ENCODE measurements at places on chromosomes 3 and 15. TPM values are rescaled to one million over a fixed set of nuclear protein-coding genes. Genes with fewer than 3 reads are reported as not detected.

DNA sequence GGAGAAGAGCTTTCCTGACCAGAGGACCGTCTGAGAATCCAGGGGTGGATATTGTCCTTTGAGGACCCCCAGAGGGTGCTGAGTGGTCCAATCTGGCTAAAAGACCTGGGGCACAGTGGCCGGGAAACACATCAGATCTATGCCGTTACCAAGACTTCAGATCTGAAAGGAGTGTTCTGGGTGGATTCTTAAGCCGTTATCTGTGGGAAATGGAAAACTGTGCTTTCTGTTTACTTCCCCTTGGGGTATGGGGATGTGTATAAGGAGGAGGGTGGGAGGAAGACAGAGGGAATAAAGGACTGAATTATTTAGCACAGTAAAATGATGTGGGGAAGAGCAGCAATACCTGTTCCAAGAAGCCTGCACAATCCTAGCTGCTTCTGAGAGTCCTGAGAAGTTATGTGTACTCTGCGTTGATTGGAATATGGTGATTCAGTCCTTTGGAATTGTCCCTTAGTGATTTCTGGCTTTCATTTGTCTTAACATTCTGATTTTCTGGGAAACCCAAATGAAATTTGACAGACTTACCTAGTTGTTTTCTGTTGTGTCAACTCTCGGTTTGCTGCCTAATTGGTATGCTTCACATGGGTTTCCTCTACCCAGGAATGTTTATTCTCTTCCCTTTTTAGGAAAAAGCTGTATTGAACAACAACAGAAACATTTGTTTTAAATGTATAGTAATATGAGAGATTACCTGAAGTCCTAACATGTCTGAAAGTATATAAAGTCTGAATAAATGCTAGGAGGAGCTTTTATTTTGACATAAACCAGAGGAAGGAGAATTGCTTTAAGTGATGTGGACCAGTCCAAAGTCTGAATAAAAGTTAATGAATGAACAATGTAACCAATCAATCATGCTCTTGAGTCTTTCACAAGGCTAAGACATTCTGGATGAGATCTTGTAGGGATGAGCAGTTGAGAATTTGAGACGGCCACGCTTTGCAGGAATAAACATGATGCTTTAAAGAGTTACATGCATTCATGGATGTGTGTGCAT, 427.1 kb upstream of the C2CD4B start:
- no peak overlapping the region for H3K27ac ChIP-seq
- H3K36me3 ChIP-seq, result no peaks in the 10 kb centered on the region
- H3K27me3 ChIP-seq, result no peaks in the 10 kb centered on the region
- no peaks in the 10 kb centered on the region for H3K4me1 ChIP-seq
- DNase-seq, result no peak

The ZBTB47 gene
- total RNA-seq, result 1.6 TPM

GRCh38 chr3:53160660-53161449, at the start of gene PRKCD:
PRKCD (plus strand) TSS chr3:53161209; CDS start chr3:53178423, 17,214 bp downstream.
- no peaks in the 10 kb centered on the region for H3K27me3 ChIP-seq
- H3K4me1 ChIP-seq, result peaks cover 22% of the 10 kb centered on the region
- H3K27ac ChIP-seq, result peak within 1 kb of the TSS; percentile 77
- peak within 1 kb of the TSS; percentile 68 for H3K4me3 ChIP-seq
- peaks cover 4% of the 10 kb centered on the region for H3K36me3 ChIP-seq

The MEGF11 gene
- total RNA-seq, result not detected

DNA sequence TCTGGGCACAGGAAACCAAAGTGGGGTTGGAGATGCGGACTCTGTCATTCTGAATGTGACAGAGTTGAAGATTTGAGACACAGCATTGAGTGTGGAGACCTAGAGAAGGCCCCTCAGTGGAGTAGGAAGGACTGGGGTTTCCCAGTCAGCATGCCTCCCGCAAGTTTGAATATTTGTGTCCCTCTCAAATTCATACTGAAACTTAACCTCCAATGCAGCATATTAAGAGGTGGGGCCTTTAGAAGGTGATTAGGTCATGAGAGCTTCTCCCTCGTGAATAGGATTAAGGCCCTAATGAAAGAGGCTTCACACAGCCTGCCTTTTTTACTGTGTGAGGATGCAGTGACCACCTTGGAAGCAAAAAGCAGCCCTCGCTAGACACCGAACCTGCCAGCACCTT, 8.0 kb downstream of the HDDC3 start:
- H3K27me3 ChIP-seq, result no peaks in the 10 kb centered on the region
- peaks cover 12% of the 10 kb centered on the region for H3K36me3 ChIP-seq
- no peak overlapping the region for H3K4me3 ChIP-seq
- H3K27ac ChIP-seq, result no peak overlapping the region

The FSTL1 gene
- not detected for total RNA-seq

The SV2B gene
- total RNA-seq, result 0.16 TPM

GRCh38 chr15:67137319-67137718, 71.9 kb downstream of the SMAD3 start:
- no peak overlapping the region for H3K27ac ChIP-seq
- H3K4me1 ChIP-seq, result peaks cover 43% of the 10 kb centered on the region
- DNase-seq, result no peak
- H3K27me3 ChIP-seq, result no peaks in the 10 kb centered on the region
- no peaks in the 10 kb centered on the region for H3K36me3 ChIP-seq

- H3K27ac ChIP-seq, result no peak overlapping the region
- no peaks in the 10 kb centered on the region for H3K27me3 ChIP-seq
- no peaks in the 10 kb centered on the region for H3K36me3 ChIP-seq
- no peak overlapping the region for H3K4me3 ChIP-seq
- H3K4me1 ChIP-seq, result no peaks in the 10 kb centered on the region
- DNase-seq, result no peak
These were observed 62.5 kb upstream of the GBE1 start for GRCh38 chr3:81823882-81824395.

The FAM174B gene
- 15.9 TPM for total RNA-seq

The PLCD1 gene
- total RNA-seq, result 41.7 TPM
